ENCODE measurements at places on chromosomes 1 and 21.

- DNase-seq: no peak
These were observed 39.5 kb downstream of the LBR start for GRCh38 chr1:225388372-225388771.

DNA sequence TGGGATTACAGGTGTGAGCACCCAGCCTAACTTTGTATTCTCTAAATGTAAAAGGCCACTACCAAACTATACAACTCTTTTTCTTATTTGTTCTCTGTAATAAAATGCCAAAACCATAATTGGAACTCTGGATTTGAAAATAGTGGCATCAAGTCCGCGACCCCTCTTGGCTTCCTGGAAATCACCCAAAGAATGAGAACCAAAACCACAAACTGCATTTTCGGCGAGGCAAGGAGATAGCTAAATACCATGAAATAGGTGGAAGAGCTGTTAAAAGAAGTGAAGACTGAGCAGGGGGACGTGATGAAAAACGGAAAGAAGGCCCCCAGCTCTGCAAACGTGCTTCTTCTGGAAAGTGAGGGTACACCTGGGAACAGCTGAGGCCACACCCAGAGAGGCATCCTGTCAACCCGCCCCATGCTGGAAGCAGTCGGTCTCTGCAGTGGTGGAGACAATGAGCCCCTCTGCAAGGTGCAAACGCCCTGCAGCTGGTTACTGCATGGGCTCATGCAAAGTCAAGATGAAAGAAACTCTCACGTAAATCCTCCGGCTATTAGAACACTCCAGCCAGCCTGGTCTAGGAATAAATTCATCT lies 22.5 kb downstream of the VPS26C start:
- DNase-seq: no peak

GRCh38 chr1:156813750-156814570 lies 2.7 kb downstream of the SH2D2A start:
- DNase-seq: no peak

DNA sequence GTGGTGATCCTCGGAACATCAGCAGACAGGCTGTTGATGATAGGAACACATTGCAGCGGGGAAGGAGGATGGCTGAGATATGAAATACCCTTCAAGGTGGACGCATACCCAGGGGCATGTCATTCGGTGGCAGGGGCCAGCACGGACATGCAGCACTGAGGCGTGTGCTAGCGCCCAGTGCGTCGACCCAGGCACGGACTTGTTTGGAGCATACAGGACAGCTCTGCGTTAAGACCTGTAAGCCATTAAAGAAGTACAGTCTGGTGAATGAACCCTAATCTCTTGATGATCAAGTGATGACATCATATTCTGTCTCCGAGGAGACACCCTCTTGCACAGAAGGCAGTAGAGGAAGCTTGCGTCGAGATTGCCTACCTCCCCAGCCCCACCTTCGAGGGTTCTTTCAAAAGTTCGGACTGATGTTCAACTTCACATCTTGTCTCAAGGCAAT lies 63.6 kb upstream of the KIF26B start:
- no peak for DNase-seq

DNA sequence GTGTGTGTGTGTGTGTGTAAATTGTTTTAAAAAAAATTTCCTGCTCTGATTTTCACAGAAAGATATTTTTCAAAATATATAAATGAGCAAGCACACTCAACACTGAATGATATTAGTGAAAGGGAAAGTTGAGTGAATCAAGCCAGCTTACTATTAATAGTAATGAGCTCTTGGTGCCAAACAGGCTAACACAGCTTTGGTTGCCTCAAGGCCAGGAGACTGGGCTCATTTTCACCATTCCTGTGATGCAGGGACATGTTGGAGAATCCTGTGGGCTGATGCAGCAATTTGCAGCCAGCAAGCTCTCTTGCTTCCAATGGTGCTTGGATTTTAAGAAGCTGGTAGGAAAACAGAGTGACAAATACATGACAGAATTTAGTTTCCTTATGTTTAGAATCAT lies 30.2 kb downstream of the PLA2G4A start:
- DNase-seq: no peak

DNA sequence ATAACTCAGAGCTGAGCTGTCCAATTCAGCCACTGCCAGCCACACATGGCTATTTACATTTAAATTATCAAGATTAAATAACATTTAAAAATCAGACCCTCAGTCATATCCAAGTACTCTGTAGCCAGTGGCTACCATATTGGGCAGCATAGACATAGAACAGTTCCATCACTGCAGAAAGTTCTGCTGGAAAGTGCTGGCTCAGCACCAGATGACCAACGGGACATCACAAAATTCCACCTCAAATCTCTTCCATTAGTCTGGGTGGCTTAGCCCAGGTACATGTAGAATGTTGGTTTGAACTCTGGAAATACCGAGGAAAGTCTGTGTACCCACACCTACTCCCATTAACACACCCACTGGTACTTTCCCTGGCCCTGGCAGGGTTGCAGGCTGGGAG lies 129.3 kb downstream of the ZSCAN20 start:
- no peak for DNase-seq

All from amygdala (tissue), 56 donors.